CD4-positive, alpha-beta T cell treated with Interleukin-6 for 4 hours (primary cell): ENCODE measurements at places on chromosomes 1 and 21.

GRCh38 chr1:115090540-115090939, 1.2 kb upstream of the TSPAN2 start:
- DNase-seq, result no peak

- DNase-seq, result no peak
Observed at GRCh38 chr21:43015906-43016540, 41.7 kb downstream of the PKNOX1 start.

GRCh38 chr21:38759413-38759812, 46.3 kb upstream of the ETS2 start:
- DNase-seq, result no peak

DNA sequence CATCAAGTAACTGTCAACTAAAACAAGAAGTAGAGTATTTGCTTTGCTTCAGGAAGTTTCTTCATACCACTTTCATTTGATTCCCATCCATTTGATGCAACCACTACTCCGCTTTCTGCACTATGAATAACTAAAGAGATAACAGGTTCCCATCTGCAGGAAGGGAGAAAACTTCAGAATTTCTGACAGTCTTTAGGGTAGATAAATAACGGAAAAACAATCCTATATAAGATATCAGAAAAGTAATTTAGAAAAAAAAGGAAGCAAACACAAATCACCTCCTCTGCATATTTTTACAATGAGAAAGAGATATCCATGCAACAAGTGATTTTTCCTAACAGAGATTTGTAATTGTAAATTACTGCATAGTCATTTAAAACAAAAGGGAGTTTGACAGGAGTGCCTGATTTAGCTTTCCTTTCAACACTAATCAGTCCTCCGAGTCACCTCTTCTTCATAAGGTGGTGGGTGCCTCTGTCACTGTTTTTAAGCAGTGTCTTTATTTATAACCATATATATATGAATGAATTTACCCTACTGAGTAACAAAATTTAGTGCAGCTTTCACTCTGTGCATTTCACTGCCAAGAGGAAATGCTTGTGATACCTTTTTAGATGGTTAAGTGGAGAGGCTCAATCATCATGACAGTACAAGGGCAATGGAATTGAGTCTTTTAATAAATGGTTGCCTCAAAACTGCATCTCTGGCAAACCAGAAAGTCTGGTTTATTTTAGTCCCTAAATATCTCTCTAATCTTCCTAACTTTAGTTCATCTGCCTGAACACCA, 1920.4 kb downstream of the MRPL39 start:
- no peak for DNase-seq

GRCh38 chr21:40567501-40567900, 279.5 kb downstream of the DSCAM start:
- DNase-seq, result no peak

DNA sequence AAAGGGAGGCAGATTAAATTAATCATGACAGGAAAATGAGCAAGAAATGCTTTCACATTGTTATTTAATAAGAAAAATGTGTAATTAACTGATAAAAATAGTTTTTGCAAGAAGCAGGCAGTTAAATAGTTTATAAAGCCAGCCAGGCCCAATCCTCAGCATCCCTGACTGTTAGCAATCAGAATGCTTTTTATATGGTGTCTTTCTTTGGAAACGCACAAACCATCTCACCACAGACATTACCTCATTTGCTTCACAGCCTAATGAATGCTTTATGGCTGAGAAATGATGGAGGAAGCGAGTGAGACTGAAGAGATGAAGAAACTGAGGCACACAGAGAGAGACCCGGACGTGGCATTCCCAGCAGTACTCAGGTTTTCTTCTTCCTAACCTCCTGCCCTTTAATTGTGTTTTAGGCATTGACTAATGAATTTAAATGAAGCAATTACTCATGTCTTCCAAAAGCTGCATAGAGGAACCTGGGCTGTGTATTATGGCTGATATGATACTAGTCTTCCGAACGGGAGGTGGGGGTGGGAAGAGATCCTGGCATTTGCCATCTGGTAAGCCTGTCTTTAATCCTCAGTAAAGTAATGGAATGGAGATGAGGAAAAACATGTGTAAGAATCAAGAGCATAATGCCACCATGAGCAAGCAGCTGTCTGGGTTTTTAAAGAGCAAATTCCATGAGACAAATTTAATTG, 116.1 kb upstream of the LMO4 start:
- DNase-seq, result no peak

DNA sequence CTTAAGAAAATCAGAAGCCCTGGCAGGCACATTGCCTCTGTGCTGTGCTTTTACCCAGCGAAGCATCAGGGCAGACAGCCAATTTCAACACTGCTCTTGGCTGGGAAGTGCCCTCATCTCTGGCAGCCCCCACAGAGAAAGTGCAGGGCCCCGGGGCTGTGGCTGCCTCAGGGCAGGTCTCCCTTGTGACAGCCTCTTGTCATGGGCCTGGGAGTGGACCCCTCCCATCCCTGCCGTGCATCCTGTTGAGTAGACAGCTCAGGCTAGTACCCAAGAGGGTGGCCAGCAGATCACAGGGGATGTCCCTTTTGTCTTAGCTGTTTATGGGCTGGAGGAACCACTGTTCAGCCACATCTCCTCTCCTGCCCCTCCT, 23.3 kb downstream of the TTC34 start:
- no peak for DNase-seq
